Activated T-cell treated with anti-CD3 and anti-CD28 coated beads, Interleukin-2, amount 50 U/mL, for 72 hours (primary cell): ENCODE measurements at places on chromosomes 13 and 19.

DNA sequence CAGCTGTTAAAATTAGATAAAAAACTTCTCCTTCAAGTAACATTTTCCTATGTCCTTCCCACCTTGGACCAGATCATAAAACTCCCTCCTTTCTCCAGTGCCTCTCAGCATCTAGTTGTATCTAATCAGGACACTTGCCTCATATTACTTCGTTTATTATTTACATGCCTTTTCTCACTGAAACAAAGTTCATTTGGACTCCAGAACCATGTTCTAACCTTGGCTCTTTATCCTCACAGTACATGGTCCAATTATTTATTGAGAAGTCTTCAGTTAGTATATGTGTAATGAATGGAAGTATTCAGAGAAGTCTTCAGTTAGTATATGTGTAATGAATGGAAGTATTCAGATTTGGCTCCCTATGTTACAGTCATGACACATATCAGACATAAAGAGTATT lies 342.7 kb downstream of the OXGR1 start:
- no peaks in the 10 kb centered on the region for H3K4me1 ChIP-seq
- no peak overlapping the region for H3K4me3 ChIP-seq
- H3K27ac ChIP-seq: no peak overlapping the region
- DNase-seq: no peak
- H3K27me3 ChIP-seq: no peaks in the 10 kb centered on the region
- H3K36me3 ChIP-seq: no peaks in the 10 kb centered on the region

GRCh38 chr19:57047743-57048142 lies 72.0 kb upstream of the USP29 start:
- H3K27me3 ChIP-seq: no peaks in the 10 kb centered on the region
- H3K4me1 ChIP-seq: no peaks in the 10 kb centered on the region
- H3K27ac ChIP-seq: no peak overlapping the region
- no peak overlapping the region for H3K4me3 ChIP-seq
- DNase-seq: no peak

DNA sequence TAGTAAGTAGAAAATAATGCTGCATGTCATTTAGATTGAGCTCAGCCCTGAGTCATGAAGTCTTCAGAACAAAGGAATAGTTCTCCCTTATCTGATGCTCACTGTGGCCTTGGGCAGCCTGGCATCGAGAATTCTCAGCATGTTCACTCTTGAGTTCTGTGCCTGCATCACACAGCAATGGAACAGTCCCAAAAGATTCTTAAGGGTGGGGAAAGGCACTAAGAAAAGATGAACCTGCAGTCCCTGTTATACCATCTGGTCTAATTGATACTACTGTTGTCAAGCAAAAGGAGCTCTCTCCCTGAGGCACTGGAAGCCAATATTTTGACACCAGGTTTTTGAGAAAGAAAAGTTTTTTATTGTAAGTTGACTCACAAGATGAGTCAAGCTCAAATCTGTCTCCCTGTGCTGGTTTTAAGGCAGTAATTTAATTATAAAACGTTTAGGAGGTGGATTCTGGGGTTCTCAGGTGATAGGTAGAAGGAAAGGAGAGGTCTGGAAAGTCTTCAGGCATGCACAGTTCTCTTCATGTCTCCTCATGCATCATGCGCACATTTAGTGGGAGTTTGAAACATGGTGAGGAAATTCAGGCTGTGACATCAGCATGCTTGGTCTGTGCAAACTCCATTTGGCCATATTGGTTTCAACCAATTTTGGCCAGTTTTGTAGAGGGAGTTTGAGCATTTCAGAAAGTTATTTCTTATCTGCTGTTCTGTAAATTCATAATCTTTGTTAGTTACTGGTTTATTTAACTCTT lies 38.1 kb upstream of the ZNF766 start:
- H3K27me3 ChIP-seq: no peaks in the 10 kb centered on the region
- H3K4me3 ChIP-seq: no peak overlapping the region
- H3K36me3 ChIP-seq: peaks cover 7% of the 10 kb centered on the region
- H3K4me1 ChIP-seq: peaks cover 37% of the 10 kb centered on the region
- DNase-seq: no peak
- peak overlapping the region; percentile 76 for H3K27ac ChIP-seq

GRCh38 chr13:44436589-44437337 lies 63.1 kb downstream of the SERP2 start:
- H3K27me3 ChIP-seq: peaks cover 23% of the 10 kb centered on the region
- H3K4me1 ChIP-seq: peaks cover 34% of the 10 kb centered on the region
- H3K4me3 ChIP-seq: peak overlapping the region; percentile 86
- peak; percentile 47 for DNase-seq
- peaks cover 6% of the 10 kb centered on the region for H3K36me3 ChIP-seq

DNA sequence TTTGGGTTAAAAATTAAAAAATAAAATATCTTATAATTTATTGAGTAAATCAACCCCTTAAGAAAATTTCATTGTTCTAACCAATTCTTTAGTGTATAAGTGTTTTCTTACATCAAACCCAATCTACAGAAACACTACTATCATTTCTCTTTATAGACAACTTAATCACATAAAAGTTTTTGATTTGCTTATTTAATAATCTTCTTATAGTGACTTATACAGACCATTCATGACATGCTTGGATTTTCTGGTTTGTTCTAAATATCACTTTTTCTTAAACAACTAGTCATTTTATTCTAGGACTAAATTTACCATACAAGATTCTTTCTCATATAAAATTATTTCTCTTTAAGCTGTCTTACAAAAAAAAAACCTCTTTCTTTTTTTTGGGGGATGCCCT lies 27.3 kb upstream of the ZSCAN5A start:
- H3K36me3 ChIP-seq: peaks cover 13% of the 10 kb centered on the region
- no peak overlapping the region for H3K4me3 ChIP-seq
- no peak overlapping the region for H3K27ac ChIP-seq

DNA sequence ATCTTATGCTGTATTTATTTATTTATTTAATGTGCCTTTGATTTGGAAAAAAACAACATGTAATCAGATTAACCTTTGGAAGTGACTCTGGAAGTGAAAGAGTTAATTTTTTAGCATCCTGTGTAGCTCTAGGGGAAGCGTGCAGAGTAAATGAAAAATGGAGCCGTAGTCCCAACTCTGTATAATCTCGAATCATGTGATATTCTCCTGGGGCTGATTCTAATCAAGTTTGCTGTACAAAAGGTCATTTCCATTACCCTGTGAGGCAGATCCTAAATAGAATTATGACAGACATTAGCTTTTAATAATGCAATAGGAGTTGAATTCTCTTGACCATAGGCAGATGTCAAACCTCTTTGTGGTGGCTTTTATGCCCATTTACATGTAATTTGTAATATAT lies 238.6 kb upstream of the CSNK1A1L start:
- H3K27ac ChIP-seq: no peak overlapping the region
- no peaks in the 10 kb centered on the region for H3K4me1 ChIP-seq
- DNase-seq: no peak
- H3K4me3 ChIP-seq: no peak overlapping the region
- H3K36me3 ChIP-seq: no peaks in the 10 kb centered on the region

- H3K27ac ChIP-seq: no peak overlapping the region
- peaks cover 7% of the 10 kb centered on the region for H3K36me3 ChIP-seq
- peaks cover 67% of the 10 kb centered on the region for H3K4me1 ChIP-seq
Observed at GRCh38 chr13:111204438-111205177, 89.5 kb downstream of the ARHGEF7 start.

- peaks cover 3% of the 10 kb centered on the region for H3K36me3 ChIP-seq
- H3K4me1 ChIP-seq: peaks cover 84% of the 10 kb centered on the region
- DNase-seq: peak; percentile 14
- peak overlapping the region; percentile 73 for H3K27ac ChIP-seq
Observed at GRCh38 chr13:97257800-97258799, 36.0 kb downstream of the MBNL2 start.

GRCh38 chr19:50155520-50156109 lies 7.5 kb downstream of the IZUMO2 start:
- H3K27me3 ChIP-seq: peaks cover 19% of the 10 kb centered on the region
- no peak for DNase-seq

GRCh38 chr19:6033744-6034264 lies 55.9 kb upstream of the RANBP3 start:
- no peak overlapping the region for H3K4me3 ChIP-seq
- peaks cover 10% of the 10 kb centered on the region for H3K36me3 ChIP-seq
- peaks cover 22% of the 10 kb centered on the region for H3K4me1 ChIP-seq
- no peaks in the 10 kb centered on the region for H3K27me3 ChIP-seq

- peaks cover 13% of the 10 kb centered on the region for H3K27me3 ChIP-seq
- no peak overlapping the region for H3K27ac ChIP-seq
- peaks cover 21% of the 10 kb centered on the region for H3K4me1 ChIP-seq
- H3K36me3 ChIP-seq: no peaks in the 10 kb centered on the region
- H3K4me3 ChIP-seq: no peak overlapping the region
- no peak for DNase-seq
Observed at GRCh38 chr13:113849546-113849945, 14.3 kb downstream of the GAS6 start.

GRCh38 chr13:96033220-96034015 lies 19.8 kb downstream of the UGGT2 start:
- H3K4me3 ChIP-seq: no peak overlapping the region
- no peaks in the 10 kb centered on the region for H3K27me3 ChIP-seq
- no peaks in the 10 kb centered on the region for H3K36me3 ChIP-seq
- DNase-seq: no peak
- no peak overlapping the region for H3K27ac ChIP-seq

DNA sequence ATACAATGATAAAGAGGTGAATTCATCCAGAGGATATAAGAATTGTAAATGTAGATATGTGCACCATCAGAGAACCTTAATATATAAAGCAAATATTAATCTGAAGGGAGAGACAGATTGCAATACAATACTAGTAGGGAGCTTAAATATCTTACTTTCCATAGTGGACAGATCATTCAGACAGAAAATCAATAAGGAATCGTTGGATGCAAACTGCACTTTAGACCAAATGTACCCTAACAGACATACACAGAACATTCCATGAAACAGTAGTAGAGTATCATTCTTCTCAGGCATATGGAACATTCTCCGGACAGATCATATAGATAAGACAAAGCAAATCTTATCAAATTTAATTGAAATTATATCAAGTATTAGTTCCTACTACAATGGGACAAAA lies 35.0 kb upstream of the ZNF766 start:
- H3K4me3 ChIP-seq: no peak overlapping the region
- no peak overlapping the region for H3K27ac ChIP-seq
- DNase-seq: no peak

- peaks cover 14% of the 10 kb centered on the region for H3K36me3 ChIP-seq
- H3K4me1 ChIP-seq: peaks cover 9% of the 10 kb centered on the region
- peak within 1 kb of the TSS; percentile 15 for H3K27ac ChIP-seq
- H3K27me3 ChIP-seq: no peaks in the 10 kb centered on the region
- peak within 1 kb of the TSS; percentile 62 for H3K4me3 ChIP-seq
- peak; percentile 48 for DNase-seq
Observed at GRCh38 chr19:9498183-9498902, at the start of gene ZNF560. Gene ZNF560 (minus strand): TSS chr19:9498616. CDS start chr19:9475313, 23,303 bp downstream.

DNA sequence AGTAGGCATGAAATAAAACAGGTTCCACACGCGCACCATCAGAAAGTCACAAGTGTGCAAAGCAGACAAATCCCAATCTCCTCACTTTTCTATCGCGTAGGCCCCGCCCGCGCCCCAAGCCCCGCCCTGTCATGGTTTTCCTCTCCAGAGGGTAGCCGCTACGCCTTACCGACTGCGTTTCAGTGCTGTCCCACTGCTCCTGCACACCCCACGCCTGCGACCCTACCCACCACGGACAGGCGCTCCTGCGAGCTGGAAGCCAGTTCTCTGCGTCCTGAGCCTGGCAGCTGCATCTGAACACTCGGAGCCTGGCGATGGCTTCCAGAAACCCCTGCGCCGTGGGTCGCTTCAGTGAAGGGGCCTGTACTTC lies 379 bp upstream of the ZNF470 start:
- peak overlapping the region; percentile 91 for H3K4me3 ChIP-seq
- H3K27me3 ChIP-seq: no peaks in the 10 kb centered on the region
- peak; percentile 45 for DNase-seq
- peaks cover 14% of the 10 kb centered on the region for H3K4me1 ChIP-seq
- no peak overlapping the region for H3K27ac ChIP-seq

DNA sequence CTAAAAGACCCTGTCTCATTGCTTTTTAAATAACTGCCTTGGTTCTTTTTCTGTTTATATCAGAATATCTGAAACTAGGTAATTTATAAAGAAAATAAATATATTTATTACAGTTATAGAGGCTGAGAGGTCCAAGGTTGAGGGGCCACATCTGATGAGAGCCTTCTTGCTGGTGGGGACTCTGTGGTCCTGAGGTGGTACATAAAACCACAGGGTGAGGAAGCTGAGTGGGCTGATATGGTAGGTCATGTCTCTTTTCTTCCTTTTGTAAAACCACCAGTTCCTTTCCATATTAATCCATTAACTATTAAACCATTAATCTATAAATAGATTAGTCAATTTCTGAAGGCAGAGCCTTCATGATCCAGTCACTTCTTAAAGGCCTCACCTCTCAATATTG lies 109.5 kb upstream of the SPRY2 start:
- no peaks in the 10 kb centered on the region for H3K36me3 ChIP-seq
- DNase-seq: no peak
- no peaks in the 10 kb centered on the region for H3K4me1 ChIP-seq
- H3K27me3 ChIP-seq: no peaks in the 10 kb centered on the region

DNA sequence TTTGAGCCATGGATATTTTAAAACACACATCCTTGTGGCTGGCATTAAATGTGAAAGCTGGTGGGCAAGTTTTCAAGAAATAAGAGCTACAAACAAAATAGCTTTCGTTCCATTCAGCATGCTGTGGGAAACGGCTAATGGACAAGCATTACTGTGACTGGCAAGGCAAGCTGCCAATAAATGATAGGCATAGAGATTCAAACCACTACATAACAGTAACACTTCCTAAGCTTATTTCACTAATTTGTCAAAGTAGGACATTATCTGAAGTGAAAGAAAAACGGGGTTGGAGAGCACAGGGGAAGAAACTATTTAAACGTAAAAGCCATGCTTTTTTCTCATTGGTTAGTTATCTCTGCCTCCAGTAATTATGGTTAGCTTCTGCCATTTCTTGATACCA lies 26.0 kb downstream of the OBI1 start:
- H3K4me3 ChIP-seq: no peak overlapping the region
- no peak overlapping the region for H3K27ac ChIP-seq
- peaks cover 4% of the 10 kb centered on the region for H3K36me3 ChIP-seq

GRCh38 chr19:40357640-40358039 lies 9.1 kb downstream of the PLD3 start:
- no peak overlapping the region for H3K4me3 ChIP-seq
- H3K27ac ChIP-seq: no peak overlapping the region
- H3K36me3 ChIP-seq: no peaks in the 10 kb centered on the region
- H3K27me3 ChIP-seq: no peaks in the 10 kb centered on the region
- no peak for DNase-seq
